ENCODE measurements at places on chromosomes 13 and 19.

- no peak for DNase-seq
These were observed 13.6 kb upstream of the FCHO1 start for GRCh38 chr19:17737690-17738153.

DNA sequence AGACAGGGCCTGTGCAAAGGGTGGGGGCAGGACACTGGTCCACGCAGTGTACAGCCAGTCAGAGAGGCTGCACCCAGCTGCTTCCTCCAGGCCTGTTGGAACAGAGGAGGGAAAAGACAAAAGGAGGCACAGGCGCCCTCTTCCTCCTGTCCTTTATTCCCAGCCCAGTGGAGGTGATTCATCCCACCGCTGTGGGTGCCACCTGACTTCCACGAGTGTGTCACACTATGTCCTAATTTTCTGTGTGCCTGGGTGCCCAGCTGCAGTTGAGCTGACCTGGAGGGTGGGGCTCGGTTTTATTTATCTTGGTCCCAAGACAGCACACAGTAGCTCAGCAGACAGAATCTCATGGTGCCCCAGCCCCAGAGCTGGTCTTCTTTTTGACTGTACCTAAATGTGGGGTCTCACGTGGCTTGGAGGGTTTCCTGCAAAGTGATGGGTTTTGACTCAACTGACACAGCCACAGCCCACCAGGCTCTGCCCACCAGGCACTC, 9.0 kb downstream of the EPS15L1 start:
- no peak for DNase-seq

DNA sequence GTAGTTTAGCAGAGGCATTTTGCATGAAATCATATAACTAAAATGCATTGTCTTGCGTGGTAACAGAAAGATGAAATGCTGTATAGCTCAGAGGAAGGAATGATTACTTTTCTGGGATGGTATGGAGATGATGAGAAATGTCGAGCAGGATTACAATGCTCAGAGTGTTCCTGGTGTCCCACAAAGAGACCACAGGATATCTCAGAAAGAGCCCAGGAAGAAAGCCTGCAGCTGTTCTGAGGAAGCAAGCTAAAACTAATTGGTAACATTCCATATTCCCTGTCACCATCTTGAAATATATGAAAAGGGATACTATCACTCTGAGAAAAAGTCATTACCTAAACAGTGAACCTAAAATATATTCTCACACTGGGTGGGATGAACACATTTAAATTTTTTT, 233.1 kb downstream of the POU4F1 start:
- DNase-seq = no peak

DNA sequence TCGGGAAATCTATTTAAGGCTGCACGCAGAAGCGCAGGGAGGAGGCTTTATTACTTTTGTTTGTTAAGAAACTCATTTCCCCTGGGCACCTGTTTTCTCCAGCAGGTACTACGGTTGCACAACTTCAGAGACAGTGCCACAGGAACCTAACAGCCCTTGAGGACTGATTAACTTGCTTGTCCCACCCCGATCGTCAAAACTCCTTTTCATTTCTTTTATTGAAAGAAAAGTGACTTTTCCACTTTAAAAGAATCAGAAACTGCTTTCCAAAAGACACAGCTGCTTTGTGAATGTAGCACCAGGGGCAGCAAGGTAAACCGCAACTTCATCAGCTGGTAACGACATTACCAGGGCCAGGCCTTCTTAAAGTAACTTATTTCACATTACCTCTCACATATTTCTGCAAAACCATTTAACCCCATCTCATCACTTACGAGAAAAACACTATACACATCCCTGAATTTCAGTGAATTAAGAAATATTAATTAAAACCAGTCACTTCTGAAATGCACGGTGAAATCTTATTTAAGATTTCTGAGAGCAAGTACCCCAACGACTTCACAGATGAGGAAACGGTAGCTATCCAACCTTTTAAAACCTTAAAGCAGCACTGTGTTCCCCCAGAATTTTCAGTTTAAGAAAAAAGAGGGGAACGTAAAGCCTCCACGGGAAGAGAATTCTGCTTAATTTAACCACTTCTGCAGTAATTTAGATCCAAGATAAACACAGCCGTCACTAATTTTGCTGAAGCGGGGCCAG, 1.4 kb downstream of the ANKRD10 start:
- DNase-seq = no peak

- DNase-seq = no peak
These were observed 75.8 kb upstream of the MAB21L1 start for GRCh38 chr13:35552172-35552844.

DNA sequence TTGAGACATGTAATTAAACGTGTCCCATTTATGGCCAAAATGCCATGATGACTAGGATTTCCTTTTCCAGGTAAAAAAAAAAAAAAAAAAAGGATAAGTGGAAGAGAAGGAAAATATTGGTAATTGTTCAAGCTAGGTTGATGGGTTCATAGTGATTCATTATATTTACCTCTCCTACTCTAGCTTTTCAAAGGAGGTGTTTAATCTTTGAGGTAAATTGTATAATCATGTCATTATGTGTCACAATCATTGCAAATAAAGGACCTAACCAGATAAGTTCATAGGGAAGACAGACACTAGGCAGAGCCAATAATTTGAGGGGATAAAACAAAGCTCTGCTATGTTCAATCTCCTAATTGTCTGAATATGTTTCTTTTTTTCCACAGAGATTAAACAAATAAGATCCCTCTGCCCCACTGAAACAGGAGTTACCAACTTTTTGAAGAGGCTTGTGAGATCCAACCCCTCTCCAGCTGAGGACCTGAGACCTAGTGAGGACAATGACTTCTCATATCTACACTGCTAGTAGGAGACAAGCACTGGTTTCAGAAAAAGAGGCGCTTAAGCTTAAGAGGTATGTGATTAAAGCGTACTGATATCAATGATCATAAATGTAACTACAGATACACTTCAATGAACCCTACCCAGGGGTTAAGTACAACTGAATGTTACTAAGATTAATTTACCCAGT, 61.4 kb downstream of the USP12 start:
- DNase-seq = no peak

DNA sequence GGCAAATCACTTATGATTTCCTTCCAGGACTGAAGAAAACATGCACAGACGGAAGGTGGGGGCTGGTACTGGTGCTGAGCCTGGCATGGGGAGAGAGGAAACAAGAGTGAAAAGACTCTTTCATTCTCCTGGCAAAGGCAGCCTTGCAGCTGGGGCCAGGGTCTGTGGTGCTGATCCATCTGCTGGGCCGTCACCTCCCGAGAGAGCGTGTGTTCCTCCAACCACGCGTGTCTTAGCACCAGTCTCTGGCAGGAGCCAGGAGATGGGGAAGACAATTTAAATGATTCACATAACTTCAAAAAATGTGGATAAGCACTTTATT, 23.9 kb upstream of the SPART start:
- DNase-seq = no peak

DNA sequence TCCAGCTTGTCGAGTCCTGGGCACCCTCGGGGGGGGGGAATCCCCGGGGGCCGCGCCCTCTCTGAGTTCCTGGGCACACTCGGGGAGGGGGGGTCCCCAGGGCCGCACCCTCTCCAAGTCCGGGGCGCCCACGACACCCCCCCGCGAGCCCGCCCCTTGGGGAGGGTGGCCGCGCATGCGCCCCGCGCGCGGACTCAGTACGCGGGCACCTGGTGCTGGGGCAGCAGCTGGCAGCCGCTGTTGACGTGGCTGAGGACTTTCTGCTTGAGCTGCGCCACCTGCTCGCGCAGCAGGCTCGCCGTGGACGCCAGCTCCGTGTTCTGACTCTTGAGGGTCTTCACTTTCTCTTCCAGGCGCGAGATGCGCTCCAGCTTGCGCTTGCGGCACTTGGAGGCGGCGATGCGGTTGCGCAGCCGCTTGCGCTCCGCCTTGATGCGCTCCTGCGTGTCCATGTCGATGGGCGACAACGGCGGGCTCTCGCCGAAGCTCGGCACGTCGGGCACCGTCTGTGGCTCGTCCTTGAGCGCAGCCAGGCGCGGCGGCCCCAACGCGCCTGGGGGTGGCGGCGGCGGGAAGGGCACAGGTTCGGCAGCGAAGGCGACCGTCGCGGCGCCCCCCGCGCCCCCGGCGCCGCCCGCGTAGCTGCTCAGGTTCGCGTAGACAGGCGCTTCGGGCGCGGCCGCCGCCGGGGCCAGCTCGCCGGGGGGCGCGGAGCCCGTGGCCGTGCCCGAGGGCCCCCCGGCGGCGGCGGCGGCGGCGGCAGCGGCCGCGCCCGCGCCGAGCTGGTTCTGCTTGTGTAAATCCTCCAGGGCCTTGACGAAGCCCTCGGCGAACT, 958 bp downstream of the JUND start:
- DNase-seq = peak; percentile 92

- DNase-seq = no peak
These were observed 17.1 kb downstream of the C19orf47 start for GRCh38 chr19:40331052-40331451.

GRCh38 chr19:8392017-8392591, 1.9 kb downstream of the RAB11B start:
- no peak for DNase-seq

DNA sequence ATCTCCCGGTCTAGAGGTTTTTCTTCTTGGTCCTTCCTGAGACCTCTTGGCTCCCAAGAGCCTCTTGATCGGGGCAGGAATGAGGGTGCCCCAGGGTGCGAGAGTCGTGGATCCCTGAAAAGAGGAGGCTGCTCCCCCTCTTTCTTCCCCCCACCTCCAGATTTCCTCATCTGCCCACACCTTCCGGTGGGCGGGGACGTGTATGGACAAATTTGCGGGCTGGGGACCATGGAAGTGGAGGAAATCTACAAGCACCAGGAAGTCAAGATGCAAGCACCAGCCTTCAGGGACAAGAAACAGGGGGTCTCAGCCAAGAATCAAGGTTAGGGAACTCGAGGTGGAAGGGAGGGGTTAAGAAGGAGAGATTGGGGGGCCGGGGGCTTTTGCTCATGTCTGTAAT, at the start of gene MCEMP1:
TSS of gene MCEMP1 (plus strand) at position 237 of the 400 bp plus-strand sequence. CDS start at position 268, 31 bp downstream.
- no peak for DNase-seq

GRCh38 chr13:98827449-98827848, 75.0 kb upstream of the SLC15A1 start:
- DNase-seq = no peak

DNA sequence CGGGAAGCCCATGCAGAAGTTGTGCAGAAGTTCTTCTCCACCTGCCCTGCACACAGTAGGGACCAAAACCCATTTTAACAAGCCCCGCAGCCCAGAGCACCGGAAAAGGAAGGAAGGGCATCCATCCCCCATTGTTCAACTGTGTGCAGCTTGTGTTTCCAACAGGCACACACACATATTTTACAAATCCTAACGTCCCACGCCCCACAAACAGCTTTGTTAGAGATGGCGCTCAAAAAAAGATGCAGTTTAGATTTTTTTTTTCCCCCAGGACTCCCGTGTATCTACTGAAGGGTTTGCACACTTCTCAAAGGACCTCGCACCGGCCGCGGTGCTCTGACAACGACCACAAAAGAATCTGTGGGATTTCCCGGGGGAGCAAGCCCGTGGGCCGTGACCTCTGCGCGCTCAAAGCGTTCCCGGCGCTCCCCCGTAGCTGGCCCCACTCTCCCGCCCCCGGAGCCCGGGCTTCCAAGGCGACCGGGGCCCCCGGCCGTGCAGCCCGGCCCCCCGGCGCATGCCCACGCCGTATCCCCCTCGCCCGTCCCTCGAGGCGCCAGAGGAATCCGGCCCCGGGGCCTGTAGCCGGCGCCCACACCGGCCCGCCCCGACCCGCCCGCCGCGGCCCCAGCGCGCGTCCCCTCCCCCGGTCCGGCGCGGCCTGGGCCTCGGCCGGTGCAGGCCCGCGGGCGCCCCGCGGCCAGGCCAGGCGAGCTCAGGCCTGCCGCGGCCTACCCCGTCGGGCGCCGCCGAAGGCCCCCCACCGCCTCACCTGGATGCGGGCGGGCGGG, 523 bp downstream of the ELAVL1 start:
- DNase-seq = peak; percentile 52

GRCh38 chr13:40048551-40048950, 393.1 kb downstream of the COG6 start:
- DNase-seq = no peak

DNA sequence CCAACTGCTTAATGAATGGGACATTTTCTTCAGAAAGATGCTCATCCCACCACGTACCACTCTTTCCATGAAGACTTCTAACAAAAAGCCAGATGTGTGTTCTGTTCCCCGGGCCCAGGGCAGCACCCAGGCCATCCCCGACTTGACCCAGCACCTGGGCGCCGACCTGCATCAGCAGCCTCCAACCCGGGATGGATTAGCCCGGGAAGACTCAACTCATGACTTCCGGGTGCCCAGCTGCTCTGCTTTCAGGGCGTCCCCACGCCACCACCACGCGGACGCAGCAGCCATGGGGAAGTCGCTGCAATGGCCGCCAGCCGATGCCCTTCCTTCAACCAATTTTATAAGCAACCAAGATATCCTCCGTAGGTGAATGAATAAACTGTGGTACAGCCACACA, 123.8 kb upstream of the TUBA3C start:
- DNase-seq = no peak

- no peak for DNase-seq
These were observed 105.7 kb upstream of the RAP2A start for GRCh38 chr13:97328222-97328790.
